ENCODE measurements at places on chromosomes 7 and 10.

- no peak for DNase-seq
Observed at GRCh38 chr10:78817361-78817760, 251.4 kb upstream of the ZMIZ1 start.

DNA sequence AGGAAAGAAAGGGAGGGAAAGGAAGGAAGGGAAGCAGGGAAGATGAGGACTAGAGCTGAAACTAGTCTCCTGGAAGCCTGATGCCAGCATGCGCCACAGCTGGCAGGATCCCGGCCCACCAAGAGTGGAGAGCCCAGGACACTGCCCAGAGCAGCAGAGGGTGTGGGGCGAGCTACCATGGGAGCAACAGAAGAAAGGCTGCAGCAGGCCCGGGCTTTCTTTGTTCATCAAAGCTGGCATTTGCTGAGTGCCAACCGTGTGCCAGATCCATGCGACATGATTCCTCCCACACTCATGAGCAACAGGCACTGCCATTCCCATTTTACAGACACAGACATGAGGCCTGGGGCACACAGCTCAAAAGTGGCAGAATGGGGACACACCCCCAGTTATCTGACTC lies 68.9 kb downstream of the FAM53B start:
- no peak for DNase-seq

DNA sequence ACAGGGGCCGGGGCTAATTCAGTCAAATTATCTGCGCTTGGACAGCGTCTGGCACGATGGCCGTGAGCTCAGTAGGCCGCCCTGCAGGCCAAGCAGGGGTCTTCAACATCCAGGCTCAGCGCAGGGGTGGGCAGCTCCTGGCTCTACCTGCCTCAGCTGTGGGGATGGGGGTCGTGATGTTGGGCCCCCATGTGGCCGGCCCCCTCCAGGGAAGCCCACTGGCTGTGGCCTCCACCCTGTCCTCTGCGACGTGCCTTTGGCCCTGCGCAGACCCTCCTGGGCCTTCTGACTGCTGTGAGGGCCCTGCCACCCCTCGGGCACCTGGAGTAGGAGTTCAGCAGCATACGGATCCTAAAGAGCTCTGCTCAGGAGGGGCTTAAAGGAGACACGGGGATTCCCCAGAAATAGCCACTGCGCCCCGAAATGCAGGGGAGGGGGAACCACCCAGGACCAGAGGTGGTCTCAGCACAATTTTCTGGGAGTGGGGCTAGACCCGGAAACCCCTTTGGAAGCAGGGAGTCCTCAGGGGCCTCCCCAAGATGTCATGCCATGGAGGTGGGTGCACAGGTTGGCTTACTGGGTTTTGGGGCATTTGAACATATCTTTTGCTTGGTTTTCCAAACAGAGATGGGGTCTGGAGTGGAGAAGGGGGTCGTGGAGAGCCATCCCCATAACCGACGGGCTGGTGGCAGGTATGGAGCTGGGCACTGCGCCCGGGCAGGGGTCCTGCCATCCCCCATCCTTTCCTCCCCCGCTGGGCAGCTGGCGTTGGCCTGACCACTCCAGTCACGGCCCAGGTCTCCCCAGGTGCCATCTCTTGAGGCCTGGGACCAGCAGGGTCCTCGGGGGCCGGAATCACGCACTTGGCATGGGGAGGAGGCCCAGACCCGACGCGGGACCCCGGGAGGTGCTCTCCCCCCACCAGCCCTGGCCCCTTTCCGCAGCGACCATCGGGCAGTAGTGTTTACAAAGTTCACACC lies 4.0 kb upstream of the ADAP1 start:
- no peak for DNase-seq

GRCh38 chr7:119825091-119825655 lies 447.8 kb upstream of the KCND2 start:
- no peak for DNase-seq

DNA sequence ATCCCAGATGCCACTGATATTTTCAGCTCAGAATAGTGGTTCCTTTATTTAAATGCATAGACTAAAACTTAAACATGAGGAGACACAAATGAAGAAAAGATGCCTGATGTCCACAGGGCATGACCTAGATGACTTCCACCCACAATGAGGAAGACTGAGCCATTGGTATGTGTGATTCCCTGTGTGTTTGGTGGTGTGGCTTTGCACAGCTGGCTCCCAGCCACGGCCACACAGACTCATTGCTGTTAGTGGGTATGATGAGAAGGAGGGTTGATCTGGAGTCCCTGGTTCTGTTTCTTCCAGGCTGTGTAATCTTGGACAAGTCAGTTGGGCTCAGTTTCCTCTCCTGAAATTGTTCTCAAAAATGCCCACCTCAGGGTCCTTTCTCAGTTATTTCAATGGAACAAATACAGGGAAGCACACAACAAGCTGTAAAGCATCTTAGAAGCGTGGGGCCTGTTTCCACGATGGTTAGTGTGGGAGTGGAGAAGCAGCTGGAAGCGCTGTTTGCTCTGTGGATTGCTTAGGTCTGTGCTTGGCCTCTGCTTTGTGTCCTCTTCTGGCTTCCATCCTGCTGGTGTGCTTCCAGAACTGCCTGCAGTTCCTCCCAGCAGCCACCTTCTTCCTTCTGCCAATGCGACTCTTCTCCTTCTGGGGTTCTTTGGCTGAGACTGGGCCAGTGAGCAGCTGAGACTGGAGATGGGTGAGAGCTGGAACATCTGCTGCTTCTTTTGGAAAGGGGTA lies 303.7 kb downstream of the BMPER start:
- DNase-seq, result no peak

DNA sequence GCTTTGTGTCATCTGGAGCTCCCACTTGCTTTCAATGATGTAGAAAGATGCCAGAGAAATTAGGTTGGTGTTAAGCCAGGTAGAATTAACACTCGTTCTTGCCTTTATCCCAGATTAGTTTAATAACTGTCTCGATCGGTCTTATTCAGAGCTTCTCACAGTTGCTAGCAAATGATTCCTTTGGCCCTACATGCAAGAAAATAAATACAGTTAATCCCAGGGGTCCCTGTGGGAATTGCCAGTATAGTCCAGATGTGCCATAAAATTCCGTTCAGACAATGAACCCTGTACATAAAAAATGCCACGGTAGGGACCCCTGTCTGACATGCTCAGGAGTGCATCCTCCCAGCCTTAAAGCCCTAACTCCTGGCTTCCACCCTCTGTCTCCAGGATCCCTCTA lies 207.5 kb downstream of the ARHGAP12 start:
- no peak for DNase-seq

GRCh38 chr7:42143711-42144600 lies 93.1 kb downstream of the GLI3 start:
- peak; percentile 52 for DNase-seq

DNA sequence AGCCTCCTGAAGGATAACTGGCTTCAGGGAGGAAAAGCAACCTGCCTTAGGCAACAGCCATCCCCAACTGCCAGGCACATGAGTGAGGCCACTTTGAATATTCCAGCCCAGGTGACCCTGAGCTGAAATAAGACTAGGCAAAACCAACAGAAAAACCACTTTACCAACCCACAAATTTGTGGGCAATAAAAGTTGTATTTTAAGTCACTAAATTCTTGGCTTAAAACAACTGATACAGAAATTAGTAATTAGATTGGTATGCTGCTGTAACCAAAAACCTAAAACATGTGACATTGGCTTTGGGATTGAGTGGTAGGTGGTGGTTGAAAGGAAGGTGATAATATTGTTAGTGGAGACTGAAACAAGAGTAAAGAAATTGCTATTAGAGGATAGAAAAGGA lies 39.9 kb downstream of the ABCB4 start:
- no peak for DNase-seq

DNA sequence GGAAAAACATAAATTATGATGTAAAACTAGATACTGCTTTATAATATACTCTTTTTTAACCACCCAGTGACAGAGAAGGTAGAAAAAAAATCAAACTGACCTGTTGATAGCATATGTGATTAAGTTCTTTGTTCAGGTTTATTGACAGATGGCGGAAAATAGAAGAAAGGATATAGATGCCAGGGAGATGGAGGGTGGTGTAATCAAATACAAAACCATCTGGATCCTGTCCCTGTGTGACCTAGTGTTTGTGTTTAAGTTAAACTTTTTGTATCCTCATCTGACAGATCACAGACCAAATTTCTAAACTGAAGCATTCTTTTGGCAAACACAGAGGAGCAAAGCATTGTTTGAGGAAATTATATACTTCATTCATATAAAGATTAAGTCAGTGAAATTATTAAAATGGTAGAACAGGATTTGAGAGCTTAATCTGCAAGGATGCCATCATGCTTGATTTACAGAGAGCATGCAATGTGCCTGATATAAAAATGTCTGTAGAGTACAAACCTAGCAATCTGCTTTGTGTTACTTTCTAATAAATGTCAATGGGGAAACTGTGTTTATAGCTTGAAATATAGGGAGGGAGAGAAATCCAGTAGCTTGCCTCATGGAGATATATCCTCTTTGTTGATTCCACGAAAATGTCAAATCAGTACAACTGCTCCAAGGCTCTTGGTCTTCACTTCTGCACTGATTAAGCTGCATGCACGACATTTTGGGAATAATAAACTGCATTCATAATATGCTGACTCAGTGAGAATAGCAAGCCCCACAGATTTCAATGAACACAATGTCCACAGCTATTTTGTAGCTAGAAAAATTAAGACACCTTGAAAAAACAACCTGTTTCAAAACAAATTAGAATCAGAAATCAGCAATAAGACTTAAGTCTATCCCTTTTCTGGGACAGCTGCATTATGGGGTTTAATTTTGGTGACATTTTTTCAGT lies 39.0 kb downstream of the SEM1 start:
- DNase-seq, result no peak

- DNase-seq, result no peak
Observed at GRCh38 chr10:110175406-110175805, 32.0 kb upstream of the MXI1 start.

DNA sequence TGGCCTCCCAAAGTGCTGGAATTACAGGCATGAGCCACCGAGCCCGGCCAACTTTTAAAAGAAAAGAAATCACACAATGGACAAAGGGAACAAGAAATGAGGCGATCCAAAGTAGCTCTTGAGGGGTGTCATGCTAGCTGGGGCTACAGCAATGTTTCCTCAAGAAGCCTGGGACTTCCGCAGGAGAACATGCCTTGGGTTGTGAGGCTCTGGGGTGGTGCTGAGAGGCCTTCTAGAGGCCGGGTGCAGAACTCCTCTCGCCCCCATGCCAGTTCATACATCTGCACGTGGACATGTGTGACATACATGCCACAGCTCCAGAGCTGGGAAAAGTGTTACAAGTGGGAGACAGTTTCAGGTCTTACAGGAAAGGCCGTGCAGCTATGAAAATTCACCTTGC lies 238.2 kb downstream of the SKAP2 start:
- DNase-seq, result no peak

DNA sequence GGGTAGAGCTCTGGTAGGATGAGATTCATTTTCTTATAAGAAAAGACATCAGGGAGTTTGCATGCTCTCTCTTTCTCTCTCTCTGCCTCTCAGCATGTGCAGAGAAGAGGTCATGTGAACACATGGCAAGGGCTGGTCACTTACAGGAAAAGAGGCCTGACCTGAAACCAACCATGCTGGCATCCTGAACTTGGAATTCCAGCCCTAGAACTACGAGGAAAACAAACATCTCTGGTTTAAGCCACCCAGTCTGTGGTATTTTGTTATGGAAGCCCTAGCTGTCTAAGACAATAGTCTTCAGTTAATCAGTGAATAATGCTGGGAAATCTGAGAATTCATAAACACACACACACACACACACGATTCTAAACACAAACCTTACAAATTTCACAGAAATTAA lies 1104.2 kb upstream of the LRRN3 start:
- DNase-seq, result no peak

GRCh38 chr10:72659694-72660093 lies 32.2 kb upstream of the MCU start:
- no peak for DNase-seq

DNA sequence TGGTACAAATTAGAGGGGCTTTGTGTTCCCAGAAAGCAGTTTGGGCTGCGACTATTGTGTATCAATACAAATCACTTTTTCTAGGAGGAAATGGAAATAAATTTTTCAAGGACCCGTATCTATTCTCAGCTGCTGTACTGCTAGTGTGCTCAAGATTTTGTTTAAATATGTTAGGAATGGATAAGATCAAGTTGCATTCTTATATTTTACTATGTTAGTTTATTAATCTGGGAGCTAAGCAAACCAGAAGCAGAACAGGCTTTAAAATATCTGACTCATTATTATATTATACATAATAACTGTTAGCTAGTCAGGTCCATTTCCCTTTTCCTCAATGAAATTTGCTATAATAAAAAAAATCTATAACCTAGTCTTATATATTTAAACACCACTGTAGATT lies 11.1 kb upstream of the GLCCI1 start:
- DNase-seq, result no peak

GRCh38 chr10:34575882-34576281 lies 239.2 kb downstream of the PARD3 start:
- no peak for DNase-seq

DNA sequence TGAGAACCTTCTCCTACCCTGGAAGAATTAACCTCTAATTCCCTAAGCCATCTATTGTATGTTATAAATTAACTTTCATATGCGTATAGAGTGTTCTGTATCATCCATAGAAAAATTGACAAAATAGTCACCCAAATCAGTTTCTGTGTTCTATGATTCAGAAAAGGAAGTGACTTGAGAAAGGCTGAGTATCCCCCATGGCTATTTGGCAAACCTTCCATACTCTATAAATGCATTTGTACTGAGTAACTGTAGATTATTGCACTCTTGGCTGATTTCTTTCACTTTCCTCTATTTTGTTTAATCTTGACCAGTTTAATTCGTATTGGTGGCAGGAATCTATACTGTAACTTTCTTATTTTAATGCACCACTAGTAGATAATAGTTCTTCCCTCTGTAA lies 182.2 kb downstream of the HTR7 start:
- DNase-seq, result peak; percentile 41

DNA sequence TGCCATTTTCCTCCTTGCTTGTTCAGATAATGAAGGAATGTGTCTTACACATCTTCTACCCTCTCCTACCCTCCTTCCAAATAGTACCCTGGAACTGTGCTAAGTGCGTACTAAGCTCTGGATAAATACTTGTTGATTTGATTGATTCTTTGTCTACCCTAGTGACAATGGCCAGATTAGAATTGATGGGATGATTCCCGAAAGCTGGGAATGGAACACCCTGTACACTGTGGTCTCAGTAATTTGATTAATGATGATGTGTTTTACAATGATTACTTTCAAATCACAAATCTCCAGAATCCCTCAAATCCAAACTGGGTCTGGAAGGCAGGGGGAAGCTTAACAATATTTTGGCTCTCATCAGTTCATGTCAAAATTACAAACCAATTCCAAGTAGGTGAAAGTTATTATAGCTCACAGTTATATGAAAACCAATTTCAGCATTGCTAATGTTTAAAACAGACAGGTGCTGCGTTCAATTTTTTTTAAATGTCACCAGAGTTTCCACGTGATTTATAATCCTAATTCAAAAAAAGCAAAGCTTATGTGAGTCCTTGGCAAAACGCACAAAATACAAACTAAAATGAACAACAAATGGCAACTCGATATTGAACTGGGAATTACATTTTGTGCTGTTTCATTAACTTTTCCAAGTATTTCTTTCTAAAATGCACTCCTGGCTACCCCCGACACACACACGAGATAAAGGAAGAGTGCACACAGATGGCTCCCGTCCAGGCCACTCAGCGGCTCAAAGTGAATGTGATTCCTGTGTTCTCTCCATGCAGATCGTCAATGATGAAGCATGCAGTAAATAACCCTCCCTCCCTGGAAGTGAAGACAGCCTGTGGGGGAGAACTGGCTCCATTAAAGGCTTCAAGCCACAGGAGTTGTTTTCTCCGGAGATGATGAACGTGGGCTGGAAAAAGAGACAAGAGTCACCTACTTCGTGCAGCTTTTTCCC lies 21.7 kb upstream of the ADRB1 start:
- no peak for DNase-seq

- peak; percentile 38 for DNase-seq
Observed at GRCh38 chr7:90455163-90456030, 14.0 kb upstream of the PTTG1IP2 start.

GRCh38 chr7:90726623-90727022 lies 130.5 kb downstream of the CDK14 start:
- DNase-seq, result no peak
